ENCODE measurements at places on chromosomes 7 and 10. TPM values are rescaled to one million over a fixed set of nuclear protein-coding genes. Genes with fewer than 3 reads are reported as not detected.

CFAP46 gene
- 0.29 TPM for total RNA-seq

PPP1R17 gene
- total RNA-seq: not detected

DNA sequence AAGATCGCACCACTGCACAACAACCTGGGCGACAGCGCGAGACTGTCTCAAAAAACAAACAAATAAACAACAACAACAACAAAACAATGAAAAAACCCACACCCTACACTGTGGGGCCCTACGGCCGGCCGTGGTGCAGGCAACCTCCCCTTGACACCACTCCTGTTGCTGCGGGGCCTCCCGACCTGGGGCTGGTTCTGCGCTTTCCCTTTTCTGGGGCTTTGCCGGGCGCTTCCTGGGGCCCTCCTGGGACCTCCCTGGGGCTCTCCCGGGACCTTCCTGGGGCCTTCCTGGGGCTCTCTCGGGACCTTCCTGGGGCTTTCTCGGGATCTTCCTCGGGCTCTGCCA, 46.6 kb downstream of the INSIG1 start:
- DNase-seq: no peak

- no peak for DNase-seq
These were observed 94.1 kb upstream of the FAM133B start for GRCh38 chr7:92684274-92684673.

- DNase-seq: no peak
These were observed 28.3 kb upstream of the CYP26C1 start for GRCh38 chr10:93032105-93032808.
